ENCODE measurements at places on chromosomes 4 and X.

GRCh38 chr4:33086331-33086925, 2366.3 kb downstream of the PCDH7 start:
- DNase-seq = no peak

- no peak for DNase-seq
These were observed 66.7 kb downstream of the DHX15 start for GRCh38 chr4:24517676-24518075.

DNA sequence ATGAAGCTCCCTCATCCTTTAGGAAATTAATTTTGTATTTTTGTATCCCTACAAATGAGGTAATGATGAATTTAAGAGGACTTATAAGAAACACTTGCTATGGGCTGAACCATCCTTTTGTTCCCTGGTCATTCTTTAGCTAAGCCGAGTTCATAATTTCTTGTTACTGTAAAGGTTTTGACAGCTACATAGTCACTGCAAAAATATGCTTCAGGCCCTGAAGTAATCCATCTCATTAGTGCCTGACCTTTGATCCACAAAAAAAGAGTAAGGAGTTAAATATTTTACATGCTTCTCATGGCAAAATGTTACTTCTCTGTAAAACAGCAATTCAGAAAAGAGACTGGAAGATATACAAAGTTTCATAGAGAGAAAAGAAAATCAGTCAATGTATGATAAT, 290.6 kb upstream of the SLIT2 start:
- DNase-seq = no peak

DNA sequence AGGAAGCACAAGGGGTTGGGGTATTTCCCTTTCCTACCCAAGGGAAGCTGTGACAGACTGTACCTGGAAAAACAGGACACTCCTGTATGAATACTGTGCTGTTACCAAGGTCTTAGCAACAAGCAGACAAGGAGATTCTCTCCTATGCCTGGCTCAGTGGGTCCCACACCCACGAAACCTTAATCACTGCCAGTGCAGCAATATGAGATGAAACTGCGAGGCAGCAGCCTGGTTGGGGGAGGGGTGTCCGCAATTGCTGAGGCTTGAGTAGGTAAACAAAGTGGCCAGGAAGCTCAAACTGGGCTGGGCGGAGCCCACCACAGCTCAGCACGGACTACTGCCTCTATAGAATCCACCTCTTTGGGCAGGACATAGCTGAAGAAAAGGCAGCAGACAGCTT, 197.7 kb downstream of the INPP4B start:
- no peak for DNase-seq

GRCh38 chr4:167966143-167966542, 126.2 kb upstream of the ANXA10 start:
- no peak for DNase-seq

DNA sequence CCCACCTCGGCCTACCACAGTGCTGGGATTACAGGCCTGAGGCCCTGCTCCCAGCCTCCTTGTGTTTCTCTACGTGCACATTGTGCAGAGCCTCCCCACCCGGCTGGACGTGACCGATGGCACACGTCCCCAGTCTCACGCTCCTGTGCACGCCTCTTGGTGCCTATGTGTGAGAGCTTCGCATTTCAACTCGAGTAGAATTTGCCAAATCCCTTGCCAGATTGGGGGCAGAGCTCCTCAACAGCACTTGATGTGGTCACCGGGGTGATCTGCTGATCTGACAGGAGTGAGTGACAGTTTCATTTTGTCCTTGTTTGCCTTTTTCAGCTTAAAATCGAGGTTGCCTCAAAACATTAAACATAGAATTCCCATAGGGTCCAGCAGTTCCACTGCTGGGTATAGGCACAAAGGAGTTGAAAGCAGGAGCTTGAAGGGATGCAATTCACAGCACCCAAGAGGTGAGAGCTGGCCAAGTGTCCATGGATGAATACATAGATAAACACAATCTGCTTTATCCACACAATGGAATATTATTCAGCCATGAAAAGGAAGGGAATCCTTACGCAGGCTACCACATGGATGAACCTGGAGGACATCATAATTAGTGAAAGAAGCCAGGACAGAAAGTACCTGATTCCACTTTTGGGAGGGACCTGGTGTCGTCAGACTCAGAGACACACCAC, 17.6 kb downstream of the TMEM187 start:
- DNase-seq = no peak

- DNase-seq = no peak
These were observed 718.5 kb downstream of the SMARCA1 start for GRCh38 chrX:128804828-128805227.

- peak; percentile 46 for DNase-seq
These were observed 580 bp downstream of the NAF1 start for GRCh38 chr4:163166041-163166579.

- DNase-seq = no peak
These were observed 25.7 kb upstream of the HS6ST2 start for GRCh38 chrX:132984058-132984650.

- DNase-seq = no peak
These were observed 170.6 kb upstream of the SCML1 start for GRCh38 chrX:17566740-17567139.

GRCh38 chrX:121050781-121051180, 3.4 kb downstream of the GLUD2 start:
- no peak for DNase-seq

DNA sequence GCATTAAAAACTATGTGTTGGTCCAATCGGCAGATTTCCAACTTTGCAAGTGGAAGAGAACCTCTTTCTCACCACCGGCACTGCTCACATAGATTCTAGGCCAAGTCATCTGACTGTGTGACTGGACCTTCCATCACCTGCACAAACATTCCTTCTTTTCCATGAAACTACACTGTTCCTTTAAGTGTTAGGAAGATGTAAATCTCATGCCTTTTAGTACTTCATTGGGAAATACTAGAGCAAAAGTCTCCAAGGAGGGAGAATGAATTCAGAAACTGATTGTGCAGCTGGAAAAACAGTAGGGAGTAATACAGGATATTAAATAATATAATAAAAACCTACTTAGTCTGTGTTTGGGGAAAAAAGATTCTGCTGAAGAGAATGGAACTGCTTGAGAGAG, 238.2 kb downstream of the GPC3 start:
- DNase-seq = no peak

DNA sequence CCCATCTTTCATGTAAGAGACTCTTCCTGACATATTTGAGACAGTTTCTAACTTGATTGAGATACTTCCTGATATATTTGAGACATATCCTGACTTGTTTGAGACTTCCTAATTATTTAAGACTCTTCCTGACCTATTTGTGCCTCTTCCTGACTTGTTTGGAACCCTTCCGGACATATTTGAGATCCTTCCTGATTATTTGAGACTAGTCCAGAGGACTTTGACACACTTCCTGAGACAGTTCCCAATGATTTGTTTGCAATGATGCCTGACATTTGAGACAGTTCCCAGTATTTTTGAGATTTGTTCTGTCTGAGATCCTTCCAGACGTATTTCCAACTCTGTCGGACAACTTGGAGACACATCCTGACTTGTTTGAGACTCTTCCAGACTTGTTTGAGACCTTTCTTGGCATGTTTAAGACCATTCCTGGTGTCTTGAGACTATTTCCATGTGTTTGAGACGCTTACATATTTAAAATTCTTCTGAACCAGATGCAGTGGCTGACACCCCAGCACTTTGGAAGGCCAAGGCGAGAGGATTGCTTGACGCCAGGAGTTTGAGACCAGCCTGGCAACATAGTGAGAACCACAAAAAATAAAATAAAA, 118.9 kb upstream of the USP9X start:
- DNase-seq = no peak

DNA sequence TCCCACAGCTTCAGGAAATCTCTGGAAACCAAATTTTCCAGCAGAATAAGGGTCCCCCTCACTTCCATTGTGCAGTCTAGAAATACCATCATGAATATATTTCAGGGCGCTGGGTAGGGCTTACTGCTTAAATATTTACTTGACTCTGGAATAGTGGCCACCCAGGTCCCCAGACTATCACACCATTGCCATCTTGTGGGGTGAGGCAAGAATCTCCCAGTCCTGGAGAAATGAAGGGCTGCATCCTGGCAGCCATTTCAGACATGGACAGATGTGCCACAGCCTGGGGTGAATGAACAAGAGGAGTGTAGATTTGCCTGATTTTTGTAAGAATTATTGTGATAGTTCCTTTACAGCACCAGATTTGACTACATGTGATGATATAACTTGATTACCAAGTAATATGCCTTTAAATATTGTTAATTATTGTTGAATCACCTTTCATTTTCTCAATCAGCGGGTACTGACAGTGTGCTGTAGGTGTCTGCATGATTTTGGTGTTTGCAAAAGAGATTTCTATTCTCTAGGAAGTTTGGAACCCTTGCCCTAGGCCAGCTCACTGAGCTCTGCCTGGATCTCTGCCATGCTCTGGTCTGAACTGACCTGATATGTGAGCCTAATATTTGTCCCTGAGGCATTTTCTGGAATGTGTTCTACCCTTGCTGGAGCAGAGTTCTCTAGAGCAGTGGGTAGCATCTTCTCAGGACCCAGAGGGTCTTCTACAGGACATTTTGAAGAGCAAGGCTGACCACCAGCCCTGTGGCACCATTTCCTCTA, 183.4 kb downstream of the KIT start:
- no peak for DNase-seq

GRCh38 chrX:70973221-70973620, 42.3 kb upstream of the SLC7A3 start:
- no peak for DNase-seq

GRCh38 chr4:163331629-163332376, 593 bp downstream of the NPY1R start:
- no peak for DNase-seq

- DNase-seq = no peak
These were observed 36.4 kb upstream of the RBM41 start for GRCh38 chrX:107154787-107155620.

- DNase-seq = no peak
These were observed 377.7 kb downstream of the PRDM5 start for GRCh38 chr4:120544838-120545237.

- no peak for DNase-seq
These were observed 19.6 kb upstream of the NKRF start for GRCh38 chrX:119625843-119626242.

GRCh38 chrX:101682723-101683122, 23.1 kb upstream of the ARMCX2 start:
- DNase-seq = no peak

All from hindlimb muscle (tissue), 1 donor.